ENCODE measurements at places on chromosomes 7 and 10.

GRCh38 chr10:122113945-122114747 lies 125.2 kb downstream of the TACC2 start:
- DNase-seq, result no peak

DNA sequence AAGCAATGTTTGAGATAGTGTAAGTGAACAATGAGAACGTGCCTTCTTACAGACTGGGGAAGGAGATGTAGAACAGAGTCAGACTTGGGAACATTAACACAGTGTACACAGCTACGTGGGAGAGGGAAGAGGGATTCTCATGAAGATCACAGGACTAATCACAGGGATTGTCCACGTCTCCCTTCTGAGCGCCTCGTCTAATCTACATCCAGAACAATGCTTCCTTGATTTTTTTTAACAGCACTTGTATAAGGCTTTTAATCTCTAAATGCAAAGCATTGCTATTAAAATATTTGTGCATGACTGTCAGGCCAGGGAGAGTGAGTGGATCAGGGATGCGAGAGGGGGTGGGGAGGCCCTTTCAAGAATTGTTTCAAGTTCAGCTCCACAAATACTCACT lies 62.7 kb downstream of the MET start:
- DNase-seq, result no peak

DNA sequence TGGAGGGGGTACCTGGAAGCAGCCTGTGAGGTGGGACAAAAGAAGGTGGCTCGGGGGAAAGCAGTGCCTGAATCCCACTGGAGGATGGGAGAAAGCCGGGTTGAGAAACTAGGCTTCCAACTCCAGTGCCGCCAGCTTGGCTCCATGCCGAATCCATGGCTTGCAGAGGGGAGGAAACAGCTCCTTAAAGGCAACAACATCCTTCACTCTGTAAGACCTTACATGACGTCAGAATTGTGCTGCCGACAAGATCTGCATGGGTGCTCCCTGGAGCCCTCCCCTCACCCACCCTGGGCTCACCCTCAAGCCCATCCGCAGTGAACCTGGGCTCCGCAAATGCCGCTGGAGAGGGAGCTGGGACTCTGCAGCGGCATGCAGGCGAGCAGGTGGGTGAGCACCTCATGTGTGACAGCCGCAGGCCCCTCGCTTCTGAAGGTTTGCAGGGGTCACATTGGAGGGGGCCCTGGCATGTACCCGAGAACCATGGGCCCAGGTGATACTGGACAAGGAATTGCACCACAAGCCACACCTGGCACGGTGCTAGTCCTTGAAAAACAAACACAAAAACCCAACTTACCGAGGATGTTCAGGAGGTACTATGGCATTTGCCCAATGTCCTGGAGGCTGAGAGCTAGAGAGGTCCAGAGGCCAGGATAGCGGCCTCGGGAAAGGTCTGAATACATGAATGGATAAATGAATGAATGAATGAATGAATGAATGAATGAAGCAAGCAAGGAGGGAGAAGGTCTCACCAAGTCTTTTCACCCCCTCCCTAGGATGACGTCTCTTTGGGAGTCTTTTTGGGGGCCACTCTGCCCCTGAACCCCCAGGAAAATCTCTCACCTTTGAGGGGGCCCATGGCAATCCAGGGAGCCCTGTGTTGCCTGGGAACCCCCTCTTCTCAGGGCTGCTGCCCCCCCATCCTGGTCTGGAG lies 238.6 kb upstream of the SHH start:
- no peak for DNase-seq

DNA sequence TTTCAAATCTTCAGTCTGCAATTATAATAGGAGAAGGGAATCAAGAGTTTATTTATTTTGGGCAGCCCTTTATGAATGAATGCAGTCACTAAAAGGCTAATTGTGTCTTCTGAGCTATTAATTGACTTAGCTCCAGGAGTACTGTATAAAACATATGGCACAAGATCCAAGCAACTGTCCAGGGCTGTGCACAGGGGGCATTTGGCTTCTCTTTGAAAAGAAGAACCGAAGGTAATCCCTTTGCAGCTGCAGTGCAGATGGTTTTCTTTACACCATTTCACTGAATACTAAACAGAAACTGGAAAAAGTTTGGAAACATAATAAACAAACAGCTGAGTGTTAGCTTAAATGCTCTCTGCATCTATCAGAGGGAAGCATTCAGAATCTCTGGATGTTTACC lies 282.6 kb upstream of the LRRN3 start:
- DNase-seq, result no peak

GRCh38 chr7:85529831-85530230 lies 343.0 kb upstream of the SEMA3D start:
- DNase-seq, result no peak
